ENCODE measurements at places on chromosomes 7 and 10.

GRCh38 chr7:157152391-157152937, 13.7 kb downstream of the UBE3C start:
- no peak for DNase-seq

- DNase-seq, result no peak
Observed at GRCh38 chr7:122290476-122290875, 14.1 kb downstream of the FEZF1 start.

DNA sequence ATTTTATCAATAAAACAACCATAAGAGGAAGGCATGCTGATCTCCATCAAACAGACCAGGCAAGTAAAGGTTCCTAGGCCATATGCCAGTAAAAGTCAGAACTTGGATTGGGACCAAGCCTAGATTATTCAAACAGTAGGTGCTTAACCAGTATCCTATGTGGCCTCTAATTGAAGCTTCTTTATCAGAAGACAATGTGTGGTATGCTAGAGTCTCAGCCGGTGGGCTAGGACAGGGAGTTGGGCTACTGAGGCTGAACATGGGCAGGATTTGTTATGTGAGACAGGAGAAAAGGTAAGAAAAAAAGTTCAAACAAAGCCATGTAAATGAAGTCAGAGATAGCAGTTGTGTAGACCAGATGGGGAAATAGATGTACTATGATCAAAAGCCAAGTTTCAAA, 413.7 kb upstream of the GHITM start:
- DNase-seq, result no peak

DNA sequence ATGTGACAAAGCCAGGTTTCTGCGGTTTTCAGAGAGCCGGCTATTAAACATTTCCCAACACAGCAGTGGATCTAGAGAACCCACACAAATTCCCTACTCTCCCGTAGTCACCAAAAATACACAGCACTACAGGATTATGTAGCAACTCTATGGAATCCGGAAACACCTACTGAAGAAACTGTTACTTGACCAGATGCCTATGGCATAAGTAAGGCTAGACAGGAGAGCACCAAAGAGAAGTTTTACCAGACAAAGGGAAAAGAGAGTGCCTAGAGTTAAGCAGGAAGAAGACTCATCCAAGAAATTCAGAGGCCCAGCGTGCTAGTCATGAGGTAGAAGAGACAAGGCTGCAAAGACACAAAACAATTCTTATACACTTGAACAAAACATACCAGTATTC, 321.1 kb downstream of the PARD3 start:
- DNase-seq, result no peak

DNA sequence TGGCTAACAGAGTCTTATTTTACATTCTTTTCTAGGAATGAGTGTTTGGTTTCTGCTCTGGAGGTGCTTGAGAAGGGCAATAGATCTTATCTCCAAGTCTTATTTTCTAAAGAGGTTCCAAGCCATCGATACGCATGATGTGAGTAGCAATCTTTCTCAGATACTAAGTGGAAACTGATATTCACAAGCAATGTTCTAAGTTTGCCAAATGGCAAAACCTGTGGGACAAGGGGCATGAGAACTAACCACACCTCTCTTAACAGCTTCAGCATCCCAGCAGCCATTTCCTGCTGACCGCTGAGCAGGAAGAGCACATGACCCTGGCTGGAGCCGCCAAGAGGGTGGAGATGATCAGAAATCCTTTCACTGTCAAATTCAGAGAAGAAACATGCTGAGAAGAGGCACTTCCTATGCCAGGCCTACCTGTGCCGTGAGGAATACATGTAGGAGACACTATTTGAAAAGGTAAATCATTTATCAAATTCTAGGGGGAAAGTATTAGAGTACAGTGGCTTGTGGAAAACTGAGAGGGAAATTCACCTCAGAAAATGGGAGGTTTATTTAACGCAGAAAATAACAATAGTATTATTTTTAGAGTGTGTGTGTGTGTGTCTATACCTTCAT, 35.2 kb downstream of the CCDC71L start:
- no peak for DNase-seq

- DNase-seq, result no peak
Observed at GRCh38 chr7:87359366-87359765, 13.9 kb downstream of the CROT start.

- DNase-seq, result no peak
Observed at GRCh38 chr7:4873071-4873944, 10.2 kb downstream of the RADIL start.

DNA sequence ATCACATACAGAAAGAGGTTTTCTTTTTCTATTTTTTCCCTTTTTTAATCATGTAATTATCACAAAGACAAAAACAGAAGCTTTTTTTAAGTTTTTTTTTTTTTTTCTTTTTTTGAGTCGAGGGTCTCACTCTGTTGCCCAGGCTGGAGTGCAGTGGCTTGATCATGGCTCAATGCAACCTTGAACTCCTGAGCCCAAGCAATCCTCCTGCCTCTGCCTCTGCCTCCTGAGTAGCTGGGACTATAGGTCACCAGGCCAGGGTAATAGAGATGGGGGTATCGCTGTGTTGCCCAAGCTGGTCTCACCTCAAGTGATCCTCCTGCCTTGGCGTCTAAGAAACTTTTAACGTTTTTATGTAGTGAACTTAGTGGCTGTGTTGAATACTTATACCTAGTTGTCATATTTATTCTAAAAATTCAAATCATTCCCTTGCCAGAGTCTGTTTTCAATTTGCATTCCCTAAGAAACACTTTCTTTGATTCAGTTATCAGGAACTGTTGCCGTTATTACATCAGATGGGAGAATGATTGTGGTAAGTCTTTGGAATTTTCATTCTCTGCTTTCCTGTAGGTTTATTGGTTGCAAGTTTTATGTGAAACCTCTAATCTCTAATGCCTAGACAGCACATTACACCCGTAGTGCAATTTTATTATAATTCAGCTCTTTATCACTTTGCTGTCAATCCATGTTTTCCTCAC, 1.3 kb downstream of the LSM8 start:
- DNase-seq, result no peak

- no peak for DNase-seq
Observed at GRCh38 chr7:1245524-1246050, 12.9 kb downstream of the UNCX start.

- no peak for DNase-seq
Observed at GRCh38 chr10:75143353-75143752, 31.9 kb downstream of the SAMD8 start.

GRCh38 chr10:16231734-16232435, 204.9 kb upstream of the PTER start:
- no peak for DNase-seq

GRCh38 chr10:101749047-101750016, 26.6 kb downstream of the FGF8 start:
- DNase-seq, result no peak

GRCh38 chr7:36788825-36789470, 64.7 kb upstream of the AOAH start:
- no peak for DNase-seq

DNA sequence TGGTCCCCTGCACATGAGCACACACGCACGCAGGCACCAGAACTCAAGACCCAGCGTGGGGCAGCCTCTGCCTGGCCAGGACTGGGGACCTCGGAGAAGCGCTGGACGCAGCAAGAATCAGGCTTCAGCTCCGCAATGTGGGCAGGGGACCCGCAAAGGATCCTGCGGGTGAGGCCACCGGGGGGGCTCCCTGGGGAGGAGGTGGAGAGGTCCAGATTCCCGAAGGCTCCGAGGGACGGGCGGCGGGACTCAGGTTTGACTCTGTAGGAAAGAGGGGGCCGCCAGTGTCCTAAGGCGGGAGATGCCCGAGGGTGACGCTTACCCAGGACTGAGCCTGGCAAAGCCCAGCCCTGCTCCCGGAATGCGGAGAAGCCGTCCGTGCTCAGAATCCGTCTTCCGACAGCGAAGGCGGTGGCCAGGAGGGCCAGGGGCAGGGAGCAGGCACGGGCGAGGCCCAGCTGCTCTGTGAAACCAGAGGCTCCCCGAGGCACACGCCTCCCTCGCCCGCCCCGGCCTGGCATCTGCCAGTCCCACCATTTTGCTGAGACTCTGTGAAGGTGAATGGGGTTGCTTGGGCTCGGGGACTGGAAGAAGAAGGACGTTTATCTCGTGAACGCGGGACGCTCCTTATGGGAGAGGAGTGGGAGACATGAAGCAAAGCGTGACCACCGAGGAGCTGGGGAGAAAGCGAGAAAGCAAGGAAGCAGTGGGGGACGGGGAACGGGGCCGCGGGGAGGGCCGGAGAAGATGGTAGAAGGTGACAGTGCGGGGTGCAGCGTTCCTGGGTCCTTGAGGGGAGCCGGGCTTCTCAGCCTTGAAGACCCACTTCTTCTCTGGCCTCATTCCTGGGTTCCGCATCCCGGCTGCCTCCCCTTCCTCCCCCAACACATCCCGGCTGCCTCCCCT, 489.2 kb downstream of the PTPRN2 start:
- DNase-seq, result no peak

DNA sequence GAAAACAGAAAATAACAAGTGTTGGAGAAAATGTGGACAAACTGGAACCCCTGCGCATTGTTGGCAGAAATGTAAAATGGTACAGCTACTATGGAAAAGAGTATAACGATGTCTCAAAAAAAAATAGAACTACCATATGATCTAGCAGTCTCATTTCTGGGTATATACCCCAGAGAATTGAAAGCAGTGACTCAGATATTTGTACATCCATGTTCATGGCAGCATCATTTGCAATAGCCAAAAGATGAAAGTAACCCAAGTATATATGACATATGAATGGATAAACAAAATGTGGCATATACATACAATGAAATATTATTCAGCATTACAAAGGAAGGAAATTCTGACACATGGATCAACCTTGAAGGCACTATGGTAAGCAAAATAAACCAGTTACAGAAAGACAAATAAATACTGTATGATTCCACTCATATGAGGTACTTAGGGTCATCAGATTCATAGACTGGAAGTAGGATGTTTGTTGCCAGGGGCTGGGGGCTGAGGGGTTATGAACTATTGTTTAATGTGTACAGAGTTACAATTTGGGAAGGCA, 4.9 kb downstream of the NRCAM start:
- no peak for DNase-seq

- DNase-seq, result peak; percentile 65
Observed at GRCh38 chr7:15015545-15016314, 113.2 kb upstream of the DGKB start.

GRCh38 chr10:128744092-128744491, 617.9 kb upstream of the MKI67 start:
- DNase-seq, result no peak

GRCh38 chr7:117816727-117817126, 56.5 kb downstream of the CTTNBP2 start:
- DNase-seq, result no peak
